ENCODE measurements at places on chromosomes 1 and 21.

DNA sequence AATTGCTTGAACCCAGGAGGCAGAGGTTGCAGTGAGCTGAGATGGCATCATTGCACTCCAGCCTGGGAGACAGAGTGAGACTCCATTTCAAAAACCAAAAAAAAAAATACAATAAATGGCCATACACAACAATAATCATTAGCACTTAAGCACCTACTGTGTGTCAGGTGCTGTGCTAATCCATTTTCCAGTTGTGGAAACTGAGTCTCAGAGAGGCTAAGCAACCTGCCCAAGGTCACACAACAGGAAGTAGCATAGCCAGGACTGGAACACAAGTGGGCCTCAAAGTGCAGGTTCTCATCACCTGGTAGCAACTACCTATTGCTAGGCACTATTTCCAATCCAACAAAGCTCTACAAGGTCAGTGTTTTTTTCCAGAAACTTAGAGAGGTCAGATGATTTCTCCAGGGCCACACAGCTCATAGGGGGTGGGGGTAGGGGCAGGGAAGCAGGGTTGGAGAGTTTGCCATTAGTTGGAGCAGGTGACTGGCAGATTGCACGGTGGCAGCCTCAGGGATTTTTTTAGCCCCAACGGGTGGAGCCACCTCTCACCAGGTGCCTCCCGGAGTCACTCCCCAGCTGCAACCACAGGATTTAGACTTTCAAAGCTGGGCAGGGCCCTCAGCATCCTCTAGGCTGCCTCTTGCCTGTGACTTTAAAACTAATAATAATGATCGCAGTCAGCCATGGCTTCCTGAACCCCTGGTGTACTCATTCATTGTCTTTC, 52.5 kb upstream of the ID3 start:
- no peaks in the 10 kb centered on the region for H3K36me3 ChIP-seq
- no peak overlapping the region for H3K27ac ChIP-seq
- DNase-seq, result no peak
- H3K4me1 ChIP-seq, result no peaks in the 10 kb centered on the region

- H3K4me1 ChIP-seq, result no peaks in the 10 kb centered on the region
- no peak overlapping the region for H3K4me3 ChIP-seq
- no peaks in the 10 kb centered on the region for H3K27me3 ChIP-seq
- no peak overlapping the region for H3K27ac ChIP-seq
- H3K36me3 ChIP-seq, result no peaks in the 10 kb centered on the region
- no peak for DNase-seq
These were observed 352.5 kb downstream of the HHAT start for GRCh38 chr1:210681158-210681557.

GRCh38 chr1:25692560-25692959, 76.0 kb downstream of the MAN1C1 start:
- no peak overlapping the region for H3K4me3 ChIP-seq
- H3K4me1 ChIP-seq, result peaks cover 59% of the 10 kb centered on the region
- H3K36me3 ChIP-seq, result no peaks in the 10 kb centered on the region
- no peak for DNase-seq

DNA sequence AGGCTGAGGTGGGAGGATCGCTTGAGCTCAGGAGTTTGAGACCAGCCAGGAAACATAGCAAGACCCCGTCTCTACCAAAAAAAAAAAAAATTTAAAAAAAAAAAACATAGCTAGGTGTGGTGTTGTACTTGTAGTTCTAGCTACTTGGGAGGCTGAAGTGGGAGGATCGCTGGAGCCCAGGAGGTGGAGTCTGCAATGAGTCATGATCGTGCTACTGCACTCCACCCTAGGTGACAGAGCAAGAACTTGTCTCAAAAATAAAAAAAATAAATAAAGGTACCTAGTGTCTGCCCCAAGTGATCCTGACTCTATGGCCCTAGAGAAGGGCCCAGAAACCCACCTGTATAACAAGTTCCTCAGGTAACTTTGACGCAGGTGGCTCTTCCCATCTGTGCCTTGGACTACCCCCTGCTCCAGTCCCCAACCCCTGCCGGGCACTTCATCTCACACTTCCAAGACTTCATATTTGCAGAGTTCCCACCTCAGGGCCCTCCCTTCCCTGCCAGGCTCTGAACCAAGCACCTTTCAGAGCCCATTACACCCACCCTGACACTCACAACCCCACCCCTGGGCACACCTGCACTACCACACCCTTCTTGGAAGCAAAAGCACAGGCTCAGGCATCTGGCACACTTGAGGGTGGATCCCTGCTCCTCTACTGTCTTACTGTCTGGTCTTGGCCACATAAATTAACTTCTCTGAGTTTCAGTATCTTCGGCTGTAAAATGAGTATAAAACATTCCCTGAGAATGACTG, 80.2 kb upstream of the KLHDC7A start:
- no peak overlapping the region for H3K4me3 ChIP-seq
- DNase-seq, result no peak
- no peaks in the 10 kb centered on the region for H3K36me3 ChIP-seq
- peaks cover 73% of the 10 kb centered on the region for H3K27me3 ChIP-seq

GRCh38 chr1:205972081-205972480, 28.8 kb upstream of the SLC26A9 start:
- no peak overlapping the region for H3K27ac ChIP-seq
- peaks cover 19% of the 10 kb centered on the region for H3K4me1 ChIP-seq
- H3K36me3 ChIP-seq, result no peaks in the 10 kb centered on the region
- H3K4me3 ChIP-seq, result no peak overlapping the region

DNA sequence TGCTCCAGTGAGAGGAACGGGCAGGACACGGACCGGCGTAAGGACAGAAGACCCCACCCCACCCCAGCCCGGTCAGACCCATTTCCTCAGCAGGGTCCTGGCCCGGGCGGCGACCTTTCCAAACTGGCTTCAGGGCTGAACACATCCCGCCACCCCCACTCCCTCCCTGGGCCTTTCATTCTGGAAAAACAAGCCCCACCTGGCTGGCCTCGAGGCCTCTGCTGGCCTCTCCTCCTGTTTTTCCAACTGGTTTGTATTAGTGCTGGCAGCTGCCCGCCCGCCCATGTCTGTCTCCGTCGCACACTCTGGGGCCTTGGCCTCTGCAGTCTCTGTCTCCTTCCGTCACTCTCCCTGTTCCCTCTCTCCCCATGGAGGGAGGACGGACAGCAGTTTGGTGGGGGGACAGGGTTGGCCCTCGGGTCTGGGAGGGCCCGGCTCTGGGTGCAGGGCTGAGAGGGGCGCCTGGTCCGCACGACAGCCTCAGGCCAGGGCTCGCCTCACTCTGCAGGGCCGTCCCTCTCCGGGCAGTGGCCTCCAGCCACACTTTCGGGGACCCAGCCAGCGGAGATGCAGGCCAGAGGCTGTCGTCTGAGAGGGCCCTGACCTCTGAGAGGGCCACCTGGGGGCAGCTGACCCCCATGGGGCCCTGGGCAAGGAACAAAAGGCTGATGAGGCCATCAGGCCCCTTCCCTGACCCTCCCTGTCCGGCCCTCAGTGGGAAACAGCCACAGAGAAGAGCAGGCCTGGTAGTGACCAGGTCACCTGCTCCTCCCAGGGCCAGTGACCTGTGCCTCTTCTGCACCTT, 1.5 kb upstream of the MXRA8 start:
- H3K4me1 ChIP-seq, result peaks cover 66% of the 10 kb centered on the region
- H3K36me3 ChIP-seq, result peaks cover 1% of the 10 kb centered on the region
- H3K4me3 ChIP-seq, result no peak overlapping the region
- H3K27ac ChIP-seq, result peak overlapping the region; percentile 94
- no peaks in the 10 kb centered on the region for H3K27me3 ChIP-seq
- DNase-seq, result no peak

- peaks cover 9% of the 10 kb centered on the region for H3K36me3 ChIP-seq
- H3K27ac ChIP-seq, result no peak overlapping the region
These were observed 32.6 kb upstream of the MAGOH start for GRCh38 chr1:53270873-53271272.

DNA sequence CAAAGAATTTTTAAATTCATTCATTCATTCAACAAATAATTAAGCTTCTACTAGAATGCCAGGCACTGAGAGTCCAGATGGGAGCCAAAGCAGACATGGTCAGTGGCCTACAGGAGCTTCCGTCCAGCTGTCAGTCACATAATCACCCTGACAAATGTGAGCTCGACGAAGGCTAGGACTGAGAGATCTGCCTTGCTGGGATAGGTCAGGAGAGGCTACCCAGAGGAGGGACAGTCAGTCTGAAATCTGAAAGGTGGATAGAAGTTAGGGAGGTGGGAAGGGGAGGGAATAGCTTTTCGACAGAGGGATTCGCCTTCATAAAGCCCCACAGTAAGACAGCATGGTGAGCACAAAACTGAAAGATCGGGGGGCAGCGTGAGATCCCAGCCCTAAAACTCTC, 8.3 kb downstream of the EPHX1 start:
- DNase-seq, result no peak
- H3K4me3 ChIP-seq, result no peak overlapping the region
- peaks cover 71% of the 10 kb centered on the region for H3K4me1 ChIP-seq
- H3K27ac ChIP-seq, result peak overlapping the region; percentile 82

DNA sequence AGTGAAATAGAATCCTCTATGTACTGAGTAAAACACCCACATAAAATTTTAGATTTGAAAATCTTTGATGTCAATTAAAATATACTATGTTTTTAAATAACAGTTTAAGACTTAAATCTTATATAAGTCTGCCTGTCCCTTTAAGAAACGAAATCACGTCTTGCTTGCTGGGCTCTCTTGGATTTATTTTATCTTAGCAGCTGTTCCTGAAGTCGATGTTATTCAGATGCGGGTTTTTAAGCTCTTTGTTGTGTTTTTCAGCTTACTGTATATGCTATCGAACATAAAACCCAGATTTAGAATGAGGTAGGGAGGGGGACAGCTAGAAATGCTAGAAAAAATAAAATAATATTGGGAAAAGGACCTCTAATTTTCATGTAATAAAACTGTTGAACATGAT, 11.1 kb upstream of the SSX2IP start:
- DNase-seq, result no peak
- peaks cover 22% of the 10 kb centered on the region for H3K4me1 ChIP-seq
- no peaks in the 10 kb centered on the region for H3K27me3 ChIP-seq
- H3K4me3 ChIP-seq, result no peak overlapping the region
- H3K27ac ChIP-seq, result peak overlapping the region; percentile 49

DNA sequence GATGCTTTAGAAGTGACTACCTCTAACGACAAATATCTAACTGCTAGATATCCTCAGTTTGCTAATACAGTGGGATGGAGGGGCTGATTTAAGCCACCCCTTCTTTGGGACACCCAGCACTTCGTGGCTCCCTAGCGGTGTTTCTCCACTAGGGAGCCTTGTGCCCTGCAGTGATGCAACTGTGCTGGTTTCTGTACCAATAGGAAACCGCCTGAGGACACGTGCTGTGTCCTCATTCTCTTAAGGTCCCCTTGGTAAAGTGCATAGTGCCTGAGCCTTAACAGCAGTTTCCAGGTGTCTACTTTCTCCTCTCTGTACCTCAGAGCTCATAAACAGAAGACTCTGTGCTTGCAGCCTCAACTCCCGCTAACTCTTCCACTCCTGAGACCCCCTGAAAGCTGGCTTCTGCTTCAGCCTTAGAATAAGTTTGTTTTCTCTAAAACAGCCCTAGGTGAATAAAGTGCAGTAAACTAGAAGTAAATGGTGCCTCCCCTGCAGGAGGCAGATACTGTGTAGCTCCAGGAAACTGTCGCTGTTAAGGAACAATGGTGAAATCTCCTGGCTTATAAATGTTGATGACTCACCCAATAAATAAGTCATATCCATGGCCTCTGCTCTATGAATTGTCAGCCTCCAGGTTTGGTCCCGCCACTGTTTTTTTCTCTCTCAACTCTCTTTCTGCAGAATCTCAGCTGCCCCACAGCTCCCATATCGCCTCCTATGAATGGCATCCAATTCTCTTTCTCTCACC, 130.4 kb downstream of the AK5 start:
- H3K4me1 ChIP-seq, result peaks cover 9% of the 10 kb centered on the region
- H3K27ac ChIP-seq, result no peak overlapping the region
- no peak overlapping the region for H3K4me3 ChIP-seq
- no peaks in the 10 kb centered on the region for H3K27me3 ChIP-seq
- no peak for DNase-seq

- no peak for DNase-seq
- no peaks in the 10 kb centered on the region for H3K36me3 ChIP-seq
These were observed 13.2 kb downstream of the S100A7A start for GRCh38 chr1:153429266-153430165.

GRCh38 chr1:150536836-150537731, 12.1 kb upstream of the ADAMTSL4 start:
- H3K36me3 ChIP-seq, result no peaks in the 10 kb centered on the region
- H3K4me1 ChIP-seq, result peaks cover 67% of the 10 kb centered on the region
- peak overlapping the region; percentile 67 for H3K27ac ChIP-seq
- no peak for DNase-seq
- H3K27me3 ChIP-seq, result no peaks in the 10 kb centered on the region
- H3K4me3 ChIP-seq, result no peak overlapping the region

- H3K4me3 ChIP-seq, result no peak overlapping the region
- H3K27ac ChIP-seq, result no peak overlapping the region
- no peaks in the 10 kb centered on the region for H3K36me3 ChIP-seq
These were observed 43.5 kb downstream of the MAST2 start for GRCh38 chr1:45846931-45847330.

- no peaks in the 10 kb centered on the region for H3K36me3 ChIP-seq
- H3K4me1 ChIP-seq, result no peaks in the 10 kb centered on the region
- no peak for DNase-seq
- no peak overlapping the region for H3K27ac ChIP-seq
- H3K27me3 ChIP-seq, result no peaks in the 10 kb centered on the region
These were observed 429.8 kb upstream of the VAMP3 start for GRCh38 chr1:7341145-7341905.

DNA sequence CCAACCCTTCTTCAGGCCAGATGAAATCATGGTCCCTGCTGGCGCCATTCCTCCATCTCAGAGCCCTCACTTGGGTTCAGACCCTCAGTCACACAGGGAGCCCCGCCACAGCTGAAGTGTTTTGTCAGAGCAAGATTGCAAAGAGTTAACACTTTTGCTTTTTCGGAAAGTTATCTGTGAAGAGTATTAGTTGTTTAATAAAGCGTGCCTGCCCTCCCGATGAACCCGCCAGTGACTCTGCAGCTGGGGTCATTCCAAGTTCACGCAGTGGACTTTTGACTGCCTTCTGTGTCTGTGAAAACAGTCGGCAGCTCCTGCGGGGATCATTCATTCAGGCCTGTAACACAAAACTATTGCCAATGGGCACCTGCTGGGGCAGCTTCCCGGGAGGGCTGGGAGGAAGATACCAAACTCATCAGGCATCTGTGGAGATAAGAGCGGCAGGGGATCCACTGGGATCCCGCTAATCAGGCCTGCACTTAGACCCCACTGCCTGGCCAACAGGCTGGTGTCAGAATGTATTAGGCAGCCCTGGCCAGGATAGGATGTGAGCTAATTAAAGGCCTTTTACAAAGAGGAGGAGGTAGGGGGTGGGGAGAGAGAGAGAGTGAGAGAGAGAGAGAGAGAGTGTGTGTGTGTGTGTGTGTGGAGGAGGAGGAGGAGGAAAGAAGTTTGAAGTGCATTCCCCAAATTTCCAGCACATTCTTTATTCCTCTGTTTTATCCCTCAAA, 184.5 kb downstream of the DHRS3 start:
- no peak overlapping the region for H3K4me3 ChIP-seq
- peaks cover 48% of the 10 kb centered on the region for H3K4me1 ChIP-seq
- peak overlapping the region; percentile 83 for H3K27ac ChIP-seq
- H3K36me3 ChIP-seq, result peaks cover 10% of the 10 kb centered on the region

DNA sequence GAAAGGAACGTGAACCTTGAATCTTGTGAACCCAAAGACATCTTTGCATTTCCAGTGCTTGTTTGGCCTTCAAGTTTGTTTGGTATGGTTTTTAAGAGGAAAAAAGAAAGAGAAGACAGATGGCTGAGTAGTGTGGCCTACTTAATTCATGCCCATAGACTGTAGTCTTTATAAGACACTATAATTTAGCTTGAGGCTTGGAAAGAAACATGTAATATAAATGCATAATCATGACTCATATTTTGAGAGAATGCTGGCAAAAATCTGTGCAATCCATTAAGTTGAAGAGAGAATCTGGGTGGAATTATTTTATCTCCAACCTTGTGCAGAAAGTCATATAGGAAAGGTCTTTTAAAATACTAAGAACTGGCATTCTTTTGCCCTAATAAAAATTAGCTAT, 179.3 kb downstream of the SIPA1L2 start:
- no peak for DNase-seq
- no peaks in the 10 kb centered on the region for H3K4me1 ChIP-seq
- H3K27me3 ChIP-seq, result no peaks in the 10 kb centered on the region
- H3K4me3 ChIP-seq, result no peak overlapping the region
- H3K36me3 ChIP-seq, result no peaks in the 10 kb centered on the region

All from tibial artery (tissue), 4 donors.